ENCODE measurements at places on chromosomes 7 and 10.

- no peak for DNase-seq
Observed at GRCh38 chr7:25218191-25218590, 10.1 kb downstream of the NPVF start.

DNA sequence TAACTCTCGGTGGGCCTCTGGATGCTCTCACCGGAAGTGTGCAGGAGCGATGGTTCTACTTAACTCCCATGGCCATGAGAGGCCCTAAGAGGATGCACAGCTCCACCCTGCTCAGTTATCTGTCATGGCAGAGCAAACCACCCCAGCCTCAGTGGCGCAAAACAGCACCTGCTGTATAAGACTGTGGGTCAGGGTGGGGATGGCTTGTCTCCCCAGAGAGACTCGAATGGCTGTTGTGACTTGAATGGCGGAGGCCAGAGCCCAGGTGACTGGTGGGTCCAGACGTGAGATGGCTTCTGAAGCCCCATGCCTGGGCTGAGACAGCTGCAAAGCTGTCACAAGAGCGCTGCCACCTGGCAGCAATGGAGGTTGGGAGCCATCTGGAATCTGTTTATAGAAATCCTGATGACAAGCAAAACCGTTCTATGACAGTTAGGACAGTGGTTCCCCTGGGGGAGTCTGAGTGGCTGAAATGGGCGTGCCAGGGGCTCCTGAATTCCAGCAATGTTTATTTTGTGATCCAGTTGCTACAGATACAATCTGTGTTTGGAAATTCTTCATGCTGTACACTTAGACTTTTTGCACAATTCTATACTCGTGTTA, 490.5 kb downstream of the TCERG1L start:
- DNase-seq = no peak

GRCh38 chr7:45713669-45714520, 139.7 kb downstream of the ADCY1 start:
- no peak for DNase-seq

DNA sequence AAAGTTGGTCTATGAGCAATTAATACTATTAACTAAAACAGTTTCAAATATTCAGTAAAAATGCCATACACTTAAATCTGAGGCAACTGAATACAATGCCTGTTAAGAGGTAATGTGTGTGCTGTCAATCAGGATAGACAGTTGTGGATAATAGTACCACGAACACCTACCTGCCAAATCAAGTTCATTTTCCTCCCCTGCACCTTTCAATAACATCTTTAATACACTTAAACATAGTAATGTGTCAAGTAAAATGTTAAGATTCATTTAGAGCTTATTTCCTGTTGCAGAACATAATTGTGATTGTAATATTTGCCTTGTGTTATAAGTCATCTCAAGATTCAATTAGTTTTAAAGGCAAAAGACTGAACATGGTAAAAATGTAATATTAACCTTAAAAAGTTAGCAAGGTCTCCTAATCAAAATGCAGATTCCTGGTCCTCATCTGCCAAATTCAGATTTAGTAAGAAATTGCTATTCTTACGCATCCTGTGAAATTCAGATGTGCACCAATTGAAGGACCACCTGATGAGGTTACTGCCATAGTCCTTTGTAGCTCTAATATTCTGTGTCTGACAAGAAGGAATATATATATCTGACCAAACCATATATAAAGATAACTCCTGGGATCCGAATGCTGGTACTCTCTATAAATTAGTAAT, 37.1 kb downstream of the COL1A2 start:
- no peak for DNase-seq

- DNase-seq = no peak
Observed at GRCh38 chr7:74199551-74200355, 10.1 kb upstream of the LAT2 start.

DNA sequence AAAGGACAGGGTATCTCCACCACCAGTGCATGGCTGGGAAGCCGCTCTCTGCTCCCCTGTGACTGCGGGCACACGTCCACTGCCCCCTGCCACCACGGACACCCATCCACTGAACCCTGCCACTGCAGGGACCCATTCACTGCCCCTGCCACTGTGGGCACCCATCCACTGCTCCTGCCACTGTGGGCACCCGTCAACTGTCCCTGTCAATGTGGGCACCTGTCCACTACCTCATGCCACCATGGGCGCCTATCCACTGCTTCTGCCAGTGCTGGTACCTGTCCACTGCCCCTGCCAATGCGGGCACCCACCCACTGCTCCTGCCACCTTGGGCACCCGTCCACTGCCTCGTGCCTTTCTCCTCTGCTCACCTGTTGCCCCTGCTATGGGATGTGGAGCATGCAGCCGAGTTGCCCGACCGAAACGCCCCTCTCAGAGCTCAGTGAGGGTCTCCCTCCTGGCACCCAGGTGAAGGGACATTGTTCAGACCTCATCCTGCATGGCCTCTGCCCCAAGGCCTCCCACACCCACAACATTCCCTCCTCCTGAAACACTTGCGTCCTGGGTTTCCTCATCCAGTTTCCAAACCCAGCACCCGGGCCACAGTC, 207.4 kb downstream of the ADARB2 start:
- DNase-seq = no peak

GRCh38 chr10:97367126-97367649, 32.7 kb upstream of the FRAT2 start:
- DNase-seq = no peak

DNA sequence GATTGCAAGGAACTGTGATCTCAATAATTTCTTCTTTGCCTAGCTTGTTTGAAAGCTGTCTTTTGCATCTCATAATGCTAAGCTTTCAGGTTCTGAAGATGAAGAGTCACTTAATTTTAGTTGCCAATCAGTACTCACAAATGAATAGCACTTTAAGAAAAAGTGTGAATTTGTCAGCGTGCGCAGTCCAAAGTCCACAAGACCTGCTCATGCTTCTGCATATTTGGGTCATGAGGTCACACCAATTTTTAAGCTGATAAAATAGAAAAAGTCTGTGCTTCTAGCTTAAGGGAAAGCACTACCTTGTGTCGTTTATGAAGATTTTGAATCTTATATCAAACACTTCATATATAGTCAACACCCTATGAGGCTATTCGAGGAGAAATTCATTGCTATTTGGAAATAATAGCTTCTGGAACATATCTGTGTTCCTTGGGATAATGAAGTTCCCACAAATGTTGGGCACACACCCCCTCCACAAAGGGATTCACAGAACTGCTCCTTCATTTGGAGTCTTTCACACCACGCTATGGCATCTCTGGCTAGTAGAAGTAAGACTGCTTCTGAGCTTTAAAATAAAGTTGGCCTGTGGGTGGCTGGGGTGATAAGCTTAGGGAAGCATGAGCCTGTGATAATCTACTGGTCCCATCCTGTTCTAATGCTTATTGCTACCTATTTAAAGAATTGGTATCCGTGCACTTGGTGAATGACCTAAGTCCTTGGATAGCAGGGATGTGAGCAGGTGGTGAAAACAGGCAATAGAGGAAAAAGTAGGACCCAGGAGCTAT, 33.3 kb downstream of the A1CF start:
- no peak for DNase-seq

DNA sequence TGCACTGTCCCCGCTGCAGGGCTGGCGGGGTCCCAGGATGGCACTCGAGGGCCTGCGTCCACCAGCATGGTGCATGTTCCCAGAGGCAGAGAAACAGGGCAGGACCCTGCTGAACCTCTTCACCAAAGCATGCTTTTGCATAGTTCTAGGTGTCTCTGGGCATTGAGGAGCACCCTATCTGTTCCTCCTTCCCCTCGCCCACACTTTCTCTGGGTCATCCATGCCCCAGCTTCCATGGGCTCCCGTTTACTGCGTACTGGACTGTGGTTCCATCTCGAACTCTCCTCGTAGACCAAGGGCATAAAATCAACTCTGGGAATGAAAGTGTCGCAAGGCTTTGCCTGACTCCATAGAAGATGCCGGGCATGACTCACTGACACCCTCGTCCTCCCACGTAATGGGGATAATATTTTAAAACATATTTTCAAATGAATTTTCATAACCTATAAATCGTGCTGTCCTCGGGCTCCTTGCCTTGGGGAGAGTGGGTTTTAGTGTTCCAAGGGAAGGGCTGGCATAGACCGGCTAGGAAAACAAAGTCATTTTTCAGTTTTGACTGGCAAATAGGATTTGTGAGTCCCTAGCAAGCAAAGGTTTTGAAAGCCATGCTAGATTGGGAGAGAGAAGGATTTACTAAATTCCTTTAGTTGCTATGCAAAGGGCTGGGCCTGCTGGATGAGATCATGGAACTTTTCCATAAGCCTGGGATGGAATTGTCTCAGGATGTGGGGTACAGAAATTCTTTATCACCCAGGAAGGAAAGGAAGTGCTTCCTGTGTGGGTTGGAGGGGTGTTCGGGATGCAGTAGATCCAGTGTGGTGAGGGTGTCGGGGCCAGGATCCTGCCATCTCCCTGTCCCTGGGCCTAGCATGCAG, 498.7 kb upstream of the MKI67 start:
- no peak for DNase-seq

DNA sequence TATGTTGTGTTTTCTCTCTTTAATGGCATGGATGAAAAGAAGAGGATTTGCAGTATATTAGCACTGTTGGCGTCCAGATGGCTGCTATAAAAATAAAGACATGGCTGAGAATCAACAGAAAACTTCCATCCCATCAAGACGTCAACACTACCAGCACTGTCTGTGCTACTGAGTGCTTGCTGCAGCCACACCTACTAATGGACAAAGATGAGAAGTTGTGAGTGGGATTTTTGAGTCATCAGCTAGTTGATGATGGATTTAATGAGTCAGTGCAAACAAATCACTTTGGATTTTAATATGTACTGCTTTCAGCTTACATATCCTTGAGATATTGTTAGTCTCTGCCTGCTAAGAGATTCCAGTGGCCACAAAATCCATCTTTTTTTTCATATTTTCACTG, 631.0 kb upstream of the ANKRD30A start:
- DNase-seq = no peak

- no peak for DNase-seq
Observed at GRCh38 chr10:96309628-96310320, 5.5 kb downstream of the DNTT start.

DNA sequence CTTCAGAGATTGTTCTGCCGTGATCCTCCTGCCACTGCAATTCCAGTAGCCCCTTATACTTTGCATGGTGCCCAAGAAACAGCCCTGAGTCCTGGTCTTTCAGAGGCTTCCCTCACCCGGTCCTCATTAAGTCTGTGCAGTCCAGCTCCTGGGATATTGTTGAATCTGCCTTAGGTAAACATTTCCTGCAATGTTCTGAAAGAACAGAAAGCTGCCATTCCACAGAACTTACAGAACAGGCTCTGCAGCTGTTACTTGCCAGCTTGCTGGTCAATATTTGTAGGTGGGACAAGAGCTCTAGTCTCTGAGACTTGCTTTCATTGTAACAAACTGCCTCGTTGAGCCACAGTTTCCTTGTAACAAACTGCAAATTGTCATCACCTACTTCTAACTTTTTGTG, 115.0 kb upstream of the KIF5B start:
- no peak for DNase-seq

- no peak for DNase-seq
Observed at GRCh38 chr10:34403512-34403911, 411.6 kb downstream of the PARD3 start.

GRCh38 chr10:60282771-60283353, 106.8 kb downstream of the ANK3 start:
- no peak for DNase-seq

DNA sequence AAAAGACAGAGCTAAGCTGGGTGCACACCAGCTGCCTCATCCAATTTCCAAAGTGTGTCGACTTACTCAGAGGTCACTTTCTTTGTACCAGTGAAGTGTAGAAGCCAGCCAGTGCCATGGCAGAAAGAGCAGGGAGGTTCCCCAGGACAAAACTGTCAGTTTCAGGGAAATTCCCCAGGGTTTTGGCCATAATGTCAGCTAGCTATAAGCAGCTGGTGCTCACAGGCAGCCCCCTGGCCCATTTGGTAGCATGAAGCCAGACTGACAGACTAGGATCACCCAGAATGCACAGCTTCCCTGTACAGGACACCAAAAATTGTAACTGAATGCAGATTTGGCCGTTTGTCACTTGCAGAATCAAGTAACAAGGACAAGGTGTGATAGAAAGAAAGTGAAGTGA, 28.6 kb downstream of the MRPL32 start:
- no peak for DNase-seq

DNA sequence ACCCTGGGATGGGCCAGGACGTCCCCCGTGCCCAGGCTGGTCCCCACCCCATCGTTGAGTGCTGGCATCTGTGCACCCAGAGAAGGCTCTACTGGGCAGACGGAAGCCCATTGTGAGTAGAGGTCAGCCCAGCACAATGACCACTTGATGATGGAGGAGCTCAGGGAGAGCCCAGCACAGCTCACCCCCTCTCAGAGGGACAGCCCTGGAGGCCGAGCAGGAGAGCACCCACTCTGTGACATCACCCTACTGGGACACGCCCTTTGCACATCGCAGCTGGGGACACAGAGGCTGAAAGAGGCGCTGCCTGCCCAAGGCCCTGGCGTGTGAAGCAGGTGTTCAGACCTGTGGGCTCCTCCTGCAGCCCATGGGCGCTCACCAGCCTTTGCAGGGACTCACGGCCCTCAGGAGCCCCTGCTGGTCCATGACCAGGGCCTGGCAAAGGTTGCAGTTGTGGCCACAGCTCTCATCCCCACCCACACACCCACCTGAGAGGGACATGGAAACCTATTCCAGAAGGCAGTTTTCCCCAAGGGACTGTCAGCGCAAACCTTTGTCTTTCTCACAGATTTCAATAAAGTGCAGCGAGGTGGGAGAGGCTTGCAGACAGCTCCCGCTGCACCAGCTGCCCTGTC, 67.2 kb upstream of the PPP2R2D start:
- DNase-seq = no peak

DNA sequence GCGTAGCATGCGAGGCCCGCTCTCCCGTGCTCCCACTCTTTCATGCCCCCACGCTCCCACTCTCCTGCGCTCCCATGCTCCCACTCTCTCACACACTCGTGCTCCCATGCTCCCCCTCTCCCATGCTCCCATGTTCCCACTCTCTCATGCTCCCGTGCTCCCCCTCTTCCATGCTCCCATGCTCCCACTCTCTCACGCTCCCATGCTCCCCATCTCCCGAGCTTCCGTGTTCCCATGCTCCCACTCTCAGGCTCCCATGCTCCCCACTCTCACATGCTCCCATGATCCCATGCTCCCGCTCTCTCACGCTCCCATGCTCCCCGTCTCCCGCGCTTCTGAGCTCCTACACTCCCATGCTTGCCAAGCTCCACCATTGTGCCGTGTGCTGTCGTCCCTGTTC, 84.4 kb upstream of the ANLN start:
- no peak for DNase-seq

All from T-helper 2 cell (primary cell).